M059J (cell line): ENCODE measurements at places on chromosomes 13 and 19. TPM values are rescaled to one million over a fixed set of nuclear protein-coding genes. Genes with fewer than 3 reads are reported as not detected.

DNA sequence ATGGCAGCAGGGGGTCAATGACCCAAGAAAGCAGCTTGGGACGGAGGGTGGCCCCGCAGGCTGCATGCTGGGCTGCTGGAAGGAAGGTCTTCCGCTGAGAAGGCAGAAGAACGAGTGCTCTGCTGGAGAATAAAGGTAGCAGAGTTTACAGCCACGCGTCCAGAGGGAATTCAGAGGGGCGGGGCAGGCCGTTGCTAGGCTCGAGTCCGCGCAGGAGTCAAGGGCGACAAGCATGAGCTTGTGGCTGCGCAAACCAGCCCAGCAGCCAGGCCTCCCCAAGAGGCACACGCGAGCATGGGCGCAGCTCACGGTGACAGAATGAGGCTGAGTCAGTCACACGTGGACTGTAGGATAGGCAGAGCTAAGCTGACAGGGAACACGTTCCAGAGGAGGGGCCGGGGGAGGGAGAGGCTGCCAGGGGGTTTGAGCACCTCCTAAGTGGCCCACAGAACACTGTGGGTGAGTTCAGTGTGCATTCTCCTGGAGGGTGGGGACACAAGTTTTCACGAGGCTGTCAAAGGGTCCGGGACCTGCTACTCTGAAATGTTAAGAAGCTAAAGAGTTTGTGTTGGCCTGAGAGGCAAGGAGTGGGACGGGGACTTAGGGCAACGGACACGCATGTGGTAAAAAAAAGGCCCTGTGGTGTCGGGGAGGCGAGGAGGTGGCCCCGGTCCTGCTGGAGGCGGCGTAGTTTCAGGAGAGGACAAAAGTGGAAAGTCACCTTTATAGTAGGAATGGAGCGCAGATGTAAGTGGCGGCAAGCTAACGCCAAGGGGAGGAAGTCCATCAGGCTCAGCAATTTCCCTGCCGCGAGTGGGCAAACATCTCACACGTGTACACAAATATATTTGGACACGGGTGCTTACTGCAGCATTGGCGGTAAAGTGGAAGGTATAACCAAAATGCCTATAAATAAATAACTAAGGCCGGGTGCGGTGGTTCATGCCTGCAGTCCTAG lies 17.7 kb downstream of the RFX2 start:
- DNase-seq = peak; percentile 95

Gene KIR3DL2
- not detected in 2 replicates for total RNA-seq

DNA sequence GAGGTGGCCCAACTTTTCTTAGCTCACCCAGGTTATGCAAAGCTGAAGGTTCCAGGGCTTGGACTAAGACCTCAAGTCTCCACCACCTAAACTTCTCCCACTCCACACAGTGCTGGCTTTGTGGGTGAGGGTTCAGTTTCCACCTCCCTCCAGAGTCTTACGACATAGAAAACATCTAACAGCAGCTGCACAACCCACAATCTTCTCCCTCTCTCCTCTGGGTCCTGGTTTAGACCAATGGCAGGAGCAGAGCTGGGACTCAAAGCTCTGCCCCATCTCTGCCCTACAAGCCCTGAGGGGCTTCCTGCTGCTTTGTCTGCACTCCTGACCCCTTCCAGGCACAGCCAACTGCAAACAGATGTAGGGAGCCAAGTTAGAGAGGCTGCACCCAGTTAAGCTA lies 16.0 kb downstream of the IRGC start:
- DNase-seq = no peak

DNA sequence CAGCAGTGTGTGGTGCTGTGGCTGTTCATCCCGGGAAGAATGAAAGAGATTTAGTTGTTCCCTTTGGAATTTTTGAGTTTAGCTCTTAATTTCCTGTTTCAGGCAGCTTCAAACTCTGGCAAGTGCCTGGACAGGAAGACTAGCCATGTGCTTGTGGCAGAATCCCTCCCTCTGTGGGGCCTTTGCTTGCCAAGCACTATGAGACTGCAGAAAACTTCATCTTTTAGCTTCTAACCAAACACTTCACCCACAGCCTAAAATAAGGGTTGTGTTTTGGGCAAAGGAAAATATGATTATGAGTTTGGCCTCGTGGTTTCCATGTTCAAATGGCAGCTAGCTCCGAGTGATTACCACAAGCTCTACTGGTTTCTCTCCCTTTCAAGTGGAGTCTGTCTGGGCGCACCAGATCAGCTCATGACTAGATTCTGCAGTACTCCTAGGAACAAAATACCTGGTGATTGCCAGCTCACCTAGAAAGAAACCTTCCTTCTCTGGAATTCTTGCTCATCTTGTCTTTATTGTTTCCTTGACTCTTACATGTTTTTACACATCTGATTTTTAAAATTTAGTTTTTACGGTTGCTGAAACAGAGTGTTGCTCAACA lies 707.5 kb downstream of the SLITRK6 start:
- no peak for DNase-seq

Gene FCAR
- total RNA-seq = not detected in 2 replicates
